ENCODE measurements at places on chromosomes 1 and 21.

DNA sequence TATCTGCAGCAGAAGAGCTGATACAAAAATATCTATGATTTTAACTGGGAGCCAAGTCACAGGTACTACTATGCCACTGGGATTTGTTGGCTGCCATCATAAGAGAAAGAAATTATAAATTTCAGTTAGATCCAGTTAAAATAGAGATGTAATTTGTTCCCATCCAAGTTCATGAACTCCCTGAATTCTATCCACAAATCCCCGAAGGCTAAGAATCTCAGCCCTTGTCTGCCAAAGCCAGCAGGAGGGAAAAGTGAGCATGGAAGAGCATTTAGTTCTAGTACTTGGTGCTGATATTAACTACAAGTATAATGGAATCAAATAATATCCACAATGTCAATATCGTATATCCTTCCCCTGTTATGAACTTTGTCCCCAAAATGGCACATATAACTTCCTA lies 801.1 kb upstream of the CXADR start:
- no peak for DNase-seq

DNA sequence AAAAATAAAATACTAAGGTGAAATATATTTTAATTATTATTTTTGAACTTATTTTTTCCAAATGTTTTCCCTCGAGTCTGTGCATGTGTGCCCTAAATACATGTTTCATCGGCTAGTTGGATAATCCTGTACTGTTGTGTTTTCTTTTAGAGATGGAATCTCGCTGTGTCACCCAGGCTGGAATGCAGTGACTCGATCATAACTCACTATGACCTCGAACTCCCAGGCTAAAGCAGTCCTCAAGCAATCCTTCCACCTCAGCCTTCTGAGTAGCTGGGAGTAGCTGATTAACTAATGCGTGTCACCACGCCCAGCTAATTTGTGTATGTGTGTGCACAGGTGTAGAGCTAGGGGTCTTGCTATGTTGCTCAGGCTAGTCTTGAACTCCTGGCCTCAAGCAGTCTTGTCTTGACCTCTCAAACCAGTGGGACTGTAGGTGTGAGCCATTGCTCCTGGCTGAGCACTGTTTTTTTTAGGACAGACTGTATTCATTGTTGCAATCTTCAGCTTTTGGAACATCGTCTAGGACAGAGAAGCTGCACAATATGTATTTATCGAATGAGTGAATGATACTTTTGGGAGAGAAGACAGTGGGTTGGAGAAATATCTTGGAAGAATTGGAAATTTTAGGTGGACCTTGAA lies 4.8 kb upstream of the TMCO1 start:
- no peak for DNase-seq

- no peak for DNase-seq
These were observed 50.1 kb downstream of the MROH9 start for GRCh38 chr1:170985406-170985805.

DNA sequence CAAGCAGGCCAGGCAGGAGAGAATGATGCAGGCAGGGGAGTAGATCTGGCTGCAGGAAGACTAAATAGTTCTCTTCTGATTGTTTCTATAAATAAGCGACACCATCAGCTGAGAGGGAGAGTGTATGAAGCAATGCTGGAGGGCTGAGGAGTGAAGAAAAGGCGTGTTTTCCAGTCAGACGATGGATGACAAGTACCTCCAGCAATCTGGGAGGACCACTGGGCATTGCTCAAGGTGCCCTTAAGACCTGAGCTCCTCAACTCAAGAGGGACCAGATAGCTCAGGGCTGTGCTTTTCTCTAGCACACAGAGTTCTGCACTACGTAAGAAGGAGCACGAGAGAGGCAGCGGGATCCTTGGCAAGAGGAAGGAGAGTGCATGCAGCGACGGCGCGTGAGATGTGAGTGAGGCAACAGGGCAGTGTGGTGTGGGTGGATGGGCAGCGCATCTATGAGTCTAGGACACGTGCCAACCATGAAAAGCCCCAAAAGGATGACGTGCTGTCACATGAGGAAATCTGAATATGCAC lies 36.0 kb downstream of the PABPC4 start:
- no peak for DNase-seq

- no peak for DNase-seq
These were observed 62.8 kb upstream of the COA6 start for GRCh38 chr1:234310460-234310817.

- DNase-seq, result no peak
These were observed 161.3 kb upstream of the SGIP1 start for GRCh38 chr1:66372522-66373101.

GRCh38 chr1:156743367-156744302 lies 2.7 kb upstream of the MRPL24 start:
- DNase-seq, result no peak

DNA sequence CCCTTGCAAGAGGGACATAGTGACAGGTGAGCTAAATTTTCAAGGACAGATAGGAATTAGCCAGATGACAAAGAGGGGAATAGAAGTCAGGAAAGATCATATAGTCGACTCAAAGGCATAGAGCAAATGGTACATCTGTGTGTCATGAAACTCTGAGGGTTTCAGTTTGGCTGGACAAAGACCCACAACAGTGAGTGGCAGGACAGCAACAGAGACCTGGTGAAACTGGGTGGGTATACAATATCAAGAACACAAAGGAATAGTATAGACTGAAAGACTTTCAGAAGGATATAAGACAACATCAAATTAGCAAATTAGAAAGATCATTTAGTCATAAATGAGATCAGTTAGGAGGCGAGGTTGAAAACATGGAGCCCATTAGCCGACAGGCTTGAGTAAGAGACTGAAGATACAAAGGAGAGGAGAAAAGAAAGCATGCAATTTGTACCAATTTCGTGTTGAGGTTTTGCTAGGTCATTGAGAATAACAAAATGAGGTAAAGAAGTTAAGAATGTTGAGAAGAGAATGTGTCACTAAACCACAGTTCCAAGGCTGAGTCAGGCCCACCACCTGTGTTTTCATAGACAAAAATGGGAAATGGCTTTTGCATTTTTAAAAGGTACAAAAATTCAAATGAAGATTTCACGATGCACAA lies 213.8 kb downstream of the HHIPL2 start:
- no peak for DNase-seq

Data from femur (tissue), 1 donor.